Fibroblast of skin of abdomen (primary cell): ENCODE measurements at places on chromosomes 5 and 9.

DNA sequence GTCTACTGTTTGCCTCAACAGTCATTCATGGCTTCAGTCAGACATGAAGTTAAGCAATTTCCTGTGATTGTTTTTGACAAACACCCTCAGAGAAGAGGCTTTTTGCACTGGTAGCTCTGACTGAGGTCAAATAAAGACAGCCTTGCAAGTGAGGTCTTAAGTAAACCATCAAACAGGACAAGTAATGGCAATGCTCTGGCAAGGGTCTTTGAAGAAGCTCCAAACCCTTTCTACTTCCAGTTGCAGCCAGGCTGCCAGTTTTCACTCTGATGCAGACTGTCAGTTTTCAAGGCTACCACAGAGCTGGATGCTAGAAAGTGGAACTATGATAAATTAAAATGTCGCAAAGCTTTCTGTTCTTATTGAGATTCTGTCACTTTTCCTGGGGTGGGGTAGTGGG is 421.5 kb upstream of the PTGER4 start:
- no peak for DNase-seq

DNA sequence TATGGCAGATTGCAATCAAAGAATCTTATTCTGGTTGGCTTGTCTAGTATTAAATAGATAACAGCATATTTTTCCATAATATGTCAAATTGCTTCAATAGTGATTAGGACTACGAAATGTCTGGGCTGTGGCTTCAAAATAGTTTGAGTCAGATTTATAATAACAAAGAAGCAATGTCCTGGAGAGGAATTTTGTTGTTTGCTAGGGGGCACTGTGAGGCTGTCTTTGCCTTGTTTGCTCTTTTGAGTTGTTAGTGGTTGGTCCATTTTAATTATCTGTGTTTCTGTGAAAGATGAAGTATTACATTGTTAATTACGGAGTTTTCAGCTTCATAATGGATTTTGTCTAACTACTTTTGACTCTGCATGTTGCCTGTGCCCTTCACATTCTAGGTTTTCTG is 713.6 kb downstream of the TLE4 start:
- peak; percentile 2 for DNase-seq

GRCh38 chr5:151577566-151577965 is 13.6 kb downstream of the FAT2 start:
- no peak for DNase-seq

- DNase-seq: no peak
Measured at GRCh38 chr9:137235424-137236237, 4.9 kb downstream of the SLC34A3 start.

GRCh38 chr5:159824188-159825161 is 91.8 kb upstream of the ADRA1B start:
- no peak for DNase-seq

DNA sequence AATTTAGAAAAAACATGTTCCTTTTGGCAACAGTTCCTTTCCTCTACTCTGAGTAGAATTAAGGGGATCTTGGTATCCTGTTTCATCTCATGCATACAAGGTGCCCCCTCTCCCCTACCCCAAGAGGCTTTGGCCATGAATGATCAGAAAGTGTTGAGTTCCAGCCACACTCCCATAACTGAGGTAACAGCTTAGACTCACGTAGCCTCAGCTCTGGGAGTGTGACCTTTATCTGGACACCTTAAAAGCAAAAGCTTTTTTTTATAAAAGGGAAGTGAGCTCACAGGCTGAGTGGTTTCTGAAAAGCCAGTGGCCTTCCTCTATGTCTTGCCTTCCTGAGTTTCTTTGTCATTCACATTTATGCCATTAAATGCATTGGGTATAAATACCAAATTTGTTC is 900 bp upstream of the HAVCR2 start:
- no peak for DNase-seq

GRCh38 chr5:119876522-119876921 is 247.2 kb downstream of the FAM170A start:
- DNase-seq: no peak
